ENCODE measurements at places on chromosomes 3 and 15.

GRCh38 chr15:61750271-61751084, 309.8 kb downstream of the VPS13C start:
- DNase-seq: no peak

GRCh38 chr3:32340611-32341365, 50.9 kb upstream of the CMTM7 start:
- no peak for DNase-seq

DNA sequence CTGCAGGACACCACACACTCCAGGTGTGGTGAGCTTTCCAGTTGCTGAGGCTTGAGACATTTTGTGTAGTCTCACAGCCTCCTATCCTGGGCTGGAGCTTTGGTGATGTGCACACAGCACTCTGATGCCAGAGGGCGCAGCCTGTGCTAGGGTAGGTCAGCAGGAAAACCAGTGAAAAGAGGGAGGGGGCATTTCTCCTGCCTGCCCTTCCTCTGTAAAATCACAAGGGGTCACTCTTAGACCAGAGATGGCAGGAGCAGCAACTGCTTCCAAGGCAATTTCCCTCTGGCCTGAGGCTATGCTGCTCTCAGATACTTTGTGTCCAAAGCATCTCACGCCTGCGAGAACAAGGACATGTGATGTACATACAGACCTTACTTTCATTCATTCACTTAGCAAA, 16.5 kb upstream of the MUSTN1 start:
- DNase-seq: no peak

GRCh38 chr3:71070497-71071463, 512.7 kb downstream of the FOXP1 start:
- DNase-seq: no peak

- no peak for DNase-seq
These were observed 11.7 kb upstream of the MBNL1 start for GRCh38 chr3:152256851-152257562.

DNA sequence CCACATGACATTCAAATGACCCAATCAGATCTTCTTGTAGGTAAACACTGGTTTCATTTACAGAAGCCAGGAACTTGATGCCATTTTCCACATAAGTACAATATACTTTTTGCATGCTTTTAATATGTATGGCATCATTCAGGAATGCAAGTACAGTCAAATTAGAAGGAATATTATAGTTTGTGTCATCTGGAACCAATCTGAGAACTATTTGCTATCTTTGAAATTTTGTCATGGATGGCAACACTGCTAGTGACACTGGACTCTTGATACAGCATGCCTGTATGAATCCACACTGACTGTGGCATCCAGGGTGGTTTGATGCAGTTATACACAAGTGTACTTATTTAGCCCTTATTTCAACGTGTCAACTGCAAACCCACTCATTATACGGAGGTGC, 141.6 kb downstream of the EBLN2 start:
- no peak for DNase-seq

- DNase-seq: peak; percentile 34
These were observed 2.7 kb downstream of the TEX55 start for GRCh38 chr3:119148493-119149180.
